Lung (tissue), 17 donors: ENCODE measurements at places on chromosomes 5 and 9. TPM values are rescaled to one million over a fixed set of nuclear protein-coding genes. Genes with fewer than 3 reads are reported as not detected.

The PLK2 gene
- total RNA-seq: 57.1 TPM

The ZDHHC11B gene
- 44.4 TPM for total RNA-seq

The PCDHGB5 gene
- 14.3 TPM for total RNA-seq

The CPLANE1 gene
- total RNA-seq: 66.4 TPM

The TAL2 gene
- total RNA-seq: not detected

The ANKDD1B gene
- total RNA-seq: 9.4 TPM

The FGF1 gene
- total RNA-seq: 0.98 TPM

The SMIM33 gene
- total RNA-seq: not detected

The BARHL1 gene
- total RNA-seq: not detected

The PCDHAC2 gene
- 5.2 TPM for total RNA-seq

The ZNF169 gene
- 8.7 TPM for total RNA-seq

The DAB2IP gene
- 75.0 TPM for total RNA-seq

The IL9 gene
- total RNA-seq: not detected

The MLANA gene
- total RNA-seq: not detected

The GABRA6 gene
- not detected for total RNA-seq

The EMB gene
- total RNA-seq: 25.1 TPM

The CENPH gene
- 4.2 TPM for total RNA-seq

The CRB2 gene
- 0.25 TPM for total RNA-seq

The RETREG1 gene
- 19.5 TPM for total RNA-seq

- DNase-seq: no peak
- no peaks in the 10 kb centered on the region for H3K27me3 ChIP-seq
- H3K4me1 ChIP-seq: no peaks in the 10 kb centered on the region
- no peak overlapping the region for H3K27ac ChIP-seq
Observed at GRCh38 chr5:89584339-89584956, 701.5 kb upstream of the MEF2C start.

DNA sequence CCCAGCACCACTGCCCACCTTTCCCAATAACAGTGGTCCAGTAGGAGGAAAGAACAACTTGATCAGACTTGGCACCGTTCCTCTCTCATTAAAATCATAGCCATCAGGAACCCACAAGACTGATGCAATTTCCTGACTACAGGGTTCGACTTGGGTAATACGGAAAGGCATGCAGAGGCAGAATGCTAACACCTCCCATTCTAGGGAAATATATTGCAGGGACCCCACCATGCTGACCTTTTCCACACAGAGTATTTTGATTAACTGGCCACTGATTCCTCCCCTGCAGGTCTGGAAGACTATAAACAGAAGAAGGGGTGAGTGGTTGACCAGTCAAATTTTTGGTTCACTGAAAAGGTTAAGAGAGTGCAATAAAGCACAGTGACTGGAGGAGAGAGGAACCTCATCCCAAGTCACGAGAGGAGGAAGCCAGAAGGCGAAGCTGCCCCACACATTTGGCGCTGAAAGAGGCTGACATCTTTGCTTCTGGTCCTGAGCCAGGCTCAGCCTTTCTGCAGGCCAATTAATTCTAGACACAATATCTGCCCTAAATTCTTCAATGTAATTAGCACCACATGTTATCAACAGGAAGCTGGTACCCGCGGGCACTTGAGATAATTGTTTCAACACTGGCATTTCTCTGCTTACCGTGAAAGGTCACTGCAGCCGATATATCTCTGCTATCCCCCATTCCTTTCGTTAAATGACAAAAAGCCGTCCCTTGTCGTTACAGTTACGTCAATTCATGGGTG, 64.7 kb upstream of the SPOCK1 start:
- H3K27ac ChIP-seq: no peak overlapping the region
- peaks cover 6% of the 10 kb centered on the region for H3K4me1 ChIP-seq
- peak; percentile 22 for DNase-seq
- no peaks in the 10 kb centered on the region for H3K36me3 ChIP-seq
- H3K27me3 ChIP-seq: no peaks in the 10 kb centered on the region

- no peaks in the 10 kb centered on the region for H3K4me1 ChIP-seq
- no peak overlapping the region for H3K4me3 ChIP-seq
- no peak overlapping the region for H3K27ac ChIP-seq
- no peak for DNase-seq
Observed at GRCh38 chr9:133566382-133566781, 31.9 kb downstream of the ADAMTSL2 start.

GRCh38 chr9:92948038-92948534, 763 bp downstream of the FGD3 start:
- H3K36me3 ChIP-seq: no peaks in the 10 kb centered on the region
- no peaks in the 10 kb centered on the region for H3K27me3 ChIP-seq
- H3K27ac ChIP-seq: no peak overlapping the region
- no peak overlapping the region for H3K4me3 ChIP-seq

DNA sequence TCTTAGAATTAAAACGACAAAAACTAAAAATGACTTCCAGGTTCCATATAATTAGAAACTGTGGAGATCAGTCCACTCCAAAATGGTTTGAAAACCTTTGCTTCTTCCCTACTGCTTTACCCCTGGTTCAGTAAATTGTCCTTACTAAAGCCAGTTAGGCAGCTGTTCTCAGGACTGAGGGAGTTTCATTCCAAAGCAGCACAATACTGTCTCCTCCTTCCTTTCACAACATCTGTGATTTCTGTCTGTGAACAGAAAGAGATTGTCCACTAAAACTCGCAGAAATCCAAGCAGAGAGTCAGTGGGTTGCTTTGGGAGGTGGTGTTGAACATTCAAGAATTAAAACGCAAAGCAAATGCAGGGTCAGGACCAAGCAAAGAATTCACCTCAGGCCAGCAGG, 740.8 kb upstream of the ZNF608 start:
- H3K27me3 ChIP-seq: no peaks in the 10 kb centered on the region
- H3K36me3 ChIP-seq: no peaks in the 10 kb centered on the region
- DNase-seq: no peak

DNA sequence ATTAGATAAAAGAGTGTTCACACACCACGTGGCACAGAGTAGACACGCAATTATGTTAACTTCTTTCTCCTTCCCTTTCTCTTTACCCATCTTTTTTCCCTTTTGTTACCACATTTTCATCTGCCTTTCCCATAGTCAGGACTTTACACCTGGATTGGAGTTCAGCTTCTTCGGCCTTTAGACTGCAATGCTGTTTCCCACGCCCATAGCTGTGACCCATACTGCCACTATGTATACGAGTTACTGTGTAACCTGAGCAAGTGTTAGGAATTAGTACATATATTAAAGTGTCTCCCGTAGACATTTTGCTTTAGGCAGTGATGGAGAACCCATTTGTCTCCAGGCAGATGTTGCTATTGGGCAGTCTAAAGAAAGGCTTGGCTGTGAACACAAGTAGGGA, 143.6 kb upstream of the SLC28A3 start:
- H3K36me3 ChIP-seq: no peaks in the 10 kb centered on the region
- no peak overlapping the region for H3K4me3 ChIP-seq
- no peaks in the 10 kb centered on the region for H3K4me1 ChIP-seq
- no peaks in the 10 kb centered on the region for H3K27me3 ChIP-seq
- H3K27ac ChIP-seq: no peak overlapping the region

- no peaks in the 10 kb centered on the region for H3K4me1 ChIP-seq
- H3K27ac ChIP-seq: no peak overlapping the region
- no peak for DNase-seq
- no peaks in the 10 kb centered on the region for H3K27me3 ChIP-seq
- H3K4me3 ChIP-seq: no peak overlapping the region
Observed at GRCh38 chr5:134490255-134490924, 35.1 kb upstream of the JADE2 start.

- no peaks in the 10 kb centered on the region for H3K36me3 ChIP-seq
- DNase-seq: no peak
- H3K27me3 ChIP-seq: no peaks in the 10 kb centered on the region
- no peak overlapping the region for H3K27ac ChIP-seq
Observed at GRCh38 chr9:6818292-6818922, 60.6 kb downstream of the KDM4C start.

DNA sequence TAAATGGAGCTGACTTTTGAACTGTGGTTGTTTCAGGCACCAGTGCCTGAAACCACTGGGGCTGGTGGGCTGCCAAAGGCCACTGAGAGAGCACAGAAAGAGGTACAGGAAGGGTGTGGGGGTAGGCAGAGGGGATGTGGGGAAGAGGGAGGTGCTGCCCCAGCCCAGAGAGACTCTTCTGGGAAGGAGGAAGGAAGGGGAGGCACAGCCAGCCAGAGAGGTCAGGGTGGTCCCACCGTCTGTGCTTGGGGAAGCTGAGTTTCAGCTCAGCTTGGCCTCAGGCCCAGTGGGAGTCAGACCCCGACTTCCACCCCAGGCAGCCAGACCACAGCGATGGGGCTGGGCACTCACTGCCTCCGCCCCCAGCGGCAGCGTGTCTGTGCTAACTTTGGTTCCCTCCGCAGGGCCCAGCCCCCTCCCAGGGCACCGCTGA, 8.6 kb upstream of the PHYKPL start:
- H3K4me1 ChIP-seq: peaks cover 27% of the 10 kb centered on the region
- no peak overlapping the region for H3K4me3 ChIP-seq
- H3K27me3 ChIP-seq: no peaks in the 10 kb centered on the region
- peak overlapping the region; percentile 67 for H3K27ac ChIP-seq
- DNase-seq: peak; percentile 37
- no peaks in the 10 kb centered on the region for H3K36me3 ChIP-seq

GRCh38 chr5:96651948-96652753, 10.0 kb upstream of the CAST start:
- H3K4me1 ChIP-seq: peaks cover 16% of the 10 kb centered on the region
- H3K4me3 ChIP-seq: no peak overlapping the region
- no peaks in the 10 kb centered on the region for H3K36me3 ChIP-seq
- no peak overlapping the region for H3K27ac ChIP-seq

- H3K27ac ChIP-seq: no peak overlapping the region
- no peak overlapping the region for H3K4me3 ChIP-seq
- H3K27me3 ChIP-seq: no peaks in the 10 kb centered on the region
- DNase-seq: no peak
- H3K4me1 ChIP-seq: no peaks in the 10 kb centered on the region
- peaks cover 12% of the 10 kb centered on the region for H3K36me3 ChIP-seq
Observed at GRCh38 chr5:14342306-14342705, 199.2 kb downstream of the TRIO start.

DNA sequence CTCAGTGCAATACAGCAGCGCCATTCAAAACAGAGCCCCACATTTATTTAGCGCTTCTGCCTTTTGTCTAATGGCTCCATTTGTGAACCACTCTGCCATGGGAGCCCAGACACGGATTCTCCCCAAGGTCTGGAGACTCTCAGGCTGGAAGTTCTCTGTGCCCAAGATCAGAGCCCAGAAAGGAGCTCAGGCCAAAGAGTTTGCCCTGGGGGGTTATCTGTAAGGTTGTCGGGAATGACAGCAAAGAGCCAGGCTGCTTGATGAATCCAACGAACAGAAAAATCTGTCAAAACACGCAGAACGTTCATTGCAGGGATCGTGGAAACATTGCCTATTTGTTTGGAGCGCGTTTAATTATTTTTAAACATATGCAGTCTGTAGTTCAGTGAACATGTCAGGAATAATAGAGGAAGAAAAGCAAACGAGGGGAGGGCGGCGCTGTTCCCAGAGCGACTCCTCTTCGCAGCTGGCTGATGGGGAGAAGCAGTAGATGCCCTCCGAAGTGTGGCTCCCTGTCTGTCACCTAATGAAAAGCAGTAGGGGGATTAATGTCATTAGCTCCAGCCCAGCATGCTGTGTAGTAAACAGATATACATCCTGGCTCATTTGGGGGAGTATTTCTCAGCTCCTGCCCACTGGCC, 464.9 kb upstream of the MPDZ start:
- no peak overlapping the region for H3K27ac ChIP-seq
- H3K4me3 ChIP-seq: no peak overlapping the region
- H3K36me3 ChIP-seq: no peaks in the 10 kb centered on the region
- DNase-seq: peak; percentile 66
- no peaks in the 10 kb centered on the region for H3K27me3 ChIP-seq

- no peak overlapping the region for H3K27ac ChIP-seq
- no peaks in the 10 kb centered on the region for H3K27me3 ChIP-seq
- no peak overlapping the region for H3K4me3 ChIP-seq
- no peak for DNase-seq
- peaks cover 12% of the 10 kb centered on the region for H3K36me3 ChIP-seq
- H3K4me1 ChIP-seq: peaks cover 8% of the 10 kb centered on the region
Observed at GRCh38 chr9:111917201-111917600, 20.6 kb downstream of the UGCG start.

DNA sequence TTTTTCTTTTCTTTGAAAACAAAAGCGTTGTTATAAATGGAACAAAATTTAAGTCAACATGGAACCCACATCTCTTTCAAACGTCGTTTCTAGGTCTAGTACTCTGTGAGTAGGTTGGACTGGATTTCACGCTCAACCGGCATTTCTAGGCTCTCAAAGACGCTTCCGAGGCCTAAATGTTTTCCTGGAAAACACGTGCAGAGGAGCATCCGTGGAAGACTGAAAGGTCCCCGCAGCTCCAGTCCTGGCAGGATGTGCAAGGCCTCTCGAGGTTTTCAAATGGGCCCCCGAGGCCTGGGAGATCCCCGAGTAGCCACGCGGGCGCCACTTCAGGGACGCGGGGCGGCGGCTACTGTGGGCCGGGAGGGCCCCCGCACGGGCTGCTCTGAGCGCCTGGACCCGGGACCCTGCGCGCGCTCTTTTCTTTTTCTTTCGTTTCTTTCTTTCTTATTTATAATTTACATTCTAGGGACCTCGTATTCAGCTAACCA, 4.2 kb upstream of the IRX2 start:
- peak; percentile 31 for DNase-seq
- peaks cover 3% of the 10 kb centered on the region for H3K4me1 ChIP-seq
- peak overlapping the region; percentile 87 for H3K27ac ChIP-seq
- peaks cover 65% of the 10 kb centered on the region for H3K27me3 ChIP-seq
- H3K36me3 ChIP-seq: no peaks in the 10 kb centered on the region
- no peak overlapping the region for H3K4me3 ChIP-seq

DNA sequence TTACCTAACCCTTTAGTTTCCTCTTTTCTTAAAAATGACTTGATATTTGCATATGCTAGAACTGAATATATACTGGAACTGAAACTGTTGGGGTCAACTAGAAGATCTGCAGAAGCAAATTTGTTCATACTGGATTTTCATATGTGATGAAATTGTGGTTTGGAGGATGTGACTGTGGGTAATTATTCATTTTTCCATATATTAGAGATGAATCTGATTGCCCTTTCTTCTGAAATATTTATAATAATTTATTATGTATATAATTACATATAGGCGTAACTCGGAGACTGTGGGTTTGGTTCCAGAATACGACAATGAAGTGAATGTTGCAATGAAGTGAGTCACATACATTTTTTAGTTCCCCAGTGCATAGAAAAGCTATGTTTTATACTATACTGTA, 149.1 kb downstream of the ATP10B start:
- no peaks in the 10 kb centered on the region for H3K4me1 ChIP-seq
- DNase-seq: no peak
- no peak overlapping the region for H3K4me3 ChIP-seq

GRCh38 chr5:122195802-122196394, 66.6 kb downstream of the ZNF474 start:
- DNase-seq: peak; percentile 80
- no peaks in the 10 kb centered on the region for H3K27me3 ChIP-seq
- no peak overlapping the region for H3K27ac ChIP-seq
- H3K36me3 ChIP-seq: no peaks in the 10 kb centered on the region
- H3K4me1 ChIP-seq: peaks cover 8% of the 10 kb centered on the region
